ENCODE measurements at places on chromosomes 4 and X.
A peak's percentile ranks its signal among the peaks of the same experiment; 100 is the strongest.

DNA sequence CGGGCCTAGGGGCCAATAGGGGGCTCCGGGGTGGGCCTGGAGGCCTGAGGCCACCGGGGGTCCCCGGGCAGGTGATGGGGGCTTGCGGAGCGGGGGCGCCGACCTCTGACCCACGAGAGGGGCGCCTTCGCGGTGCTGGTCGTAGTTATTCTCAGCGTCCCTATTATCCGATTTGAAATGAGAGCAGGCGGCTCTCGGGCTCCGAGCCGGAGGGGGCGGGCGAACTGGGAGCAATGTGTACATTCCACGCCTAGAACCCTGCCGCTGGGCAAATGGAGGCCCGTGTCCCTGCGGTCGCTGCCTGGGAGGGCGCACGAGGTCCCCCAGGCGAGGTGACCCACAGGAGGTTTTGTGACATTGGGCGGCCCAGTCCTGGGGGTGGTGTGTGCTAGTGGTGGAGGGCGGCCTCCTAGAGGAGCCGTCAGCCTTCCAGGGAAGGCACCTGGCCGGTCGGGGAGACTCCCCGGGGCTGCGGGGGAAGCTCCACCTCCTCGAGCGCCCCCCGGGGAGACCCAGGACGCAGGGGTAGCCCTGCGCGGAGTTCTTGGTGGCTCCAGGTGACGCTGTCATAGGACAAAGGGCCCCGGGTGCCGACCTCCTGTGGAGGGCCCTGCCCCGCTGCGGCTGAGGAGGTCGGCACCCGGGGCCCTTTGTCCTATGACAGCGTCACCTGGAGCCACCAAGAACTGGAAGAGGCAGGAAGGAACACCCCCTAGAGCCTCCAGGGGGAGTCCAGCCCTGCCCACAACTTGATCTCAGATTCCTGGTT lies 102.6 kb upstream of the PRKX start:
- DNase-seq = peak; percentile 10

DNA sequence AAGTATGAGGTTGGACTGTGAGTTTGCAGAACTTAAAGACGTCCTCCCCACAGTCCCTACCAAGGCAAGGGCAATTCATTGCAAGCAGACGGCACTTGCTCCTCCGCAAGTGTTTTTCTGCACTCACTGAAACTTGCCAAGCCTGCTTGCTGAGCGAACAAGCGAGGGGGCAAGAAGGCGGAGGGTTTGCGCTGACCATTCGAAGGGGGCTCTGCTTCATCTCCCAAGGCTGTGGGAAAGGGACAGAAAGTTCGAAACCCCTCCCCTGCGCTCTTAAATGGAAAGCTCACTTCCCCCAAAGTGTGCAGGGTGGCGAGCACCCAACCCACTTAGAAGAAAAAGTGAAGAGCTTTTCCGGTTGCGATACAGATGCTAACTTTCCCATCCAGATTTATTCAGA lies 1.4 kb downstream of the MID1 start:
- DNase-seq = no peak

DNA sequence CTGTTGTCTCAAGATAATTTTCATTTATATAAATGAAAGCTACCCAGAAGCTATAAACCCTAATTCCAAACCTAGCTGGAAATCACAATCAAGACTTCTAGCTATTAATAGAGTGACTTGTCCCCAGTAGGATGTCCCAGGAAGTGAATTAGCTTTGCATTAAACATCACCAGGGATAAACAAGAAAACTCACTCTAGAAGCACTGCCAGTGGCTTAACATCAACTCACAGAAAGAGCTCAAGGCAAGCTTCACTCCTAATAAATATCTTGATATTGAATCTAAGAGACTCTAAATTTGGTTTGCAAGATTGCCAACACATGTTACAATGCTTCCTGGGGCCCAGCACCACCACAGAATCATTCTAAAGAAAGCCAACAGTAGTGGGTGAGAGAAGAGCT lies 468.7 kb upstream of the FAM241A start:
- no peak for DNase-seq

DNA sequence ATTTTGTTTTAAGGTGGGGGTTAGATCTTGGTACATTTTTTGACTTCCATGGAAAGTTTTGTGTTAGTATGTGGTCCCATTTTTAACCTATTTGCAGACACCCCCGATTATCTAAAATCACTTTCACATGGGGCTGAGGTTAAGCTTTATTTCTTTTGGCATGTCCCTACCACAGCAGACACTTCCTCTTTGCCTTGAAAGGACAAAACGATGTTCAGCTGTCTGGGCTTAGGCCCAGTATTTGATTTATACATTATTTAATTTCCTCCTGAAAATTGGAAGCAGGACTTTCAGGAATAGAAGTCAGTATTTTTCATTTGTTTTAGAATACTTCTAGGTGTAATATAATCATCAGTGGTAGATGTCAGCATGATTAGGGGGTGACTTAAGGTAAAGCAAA lies 112.4 kb upstream of the SPRY1 start:
- no peak for DNase-seq

GRCh38 chr4:144580430-144580829 lies 65.5 kb upstream of the HHIP start:
- no peak for DNase-seq

All from right renal pelvis (tissue), 4 donors.